ENCODE measurements at places on chromosomes 16 and 17.

DNA sequence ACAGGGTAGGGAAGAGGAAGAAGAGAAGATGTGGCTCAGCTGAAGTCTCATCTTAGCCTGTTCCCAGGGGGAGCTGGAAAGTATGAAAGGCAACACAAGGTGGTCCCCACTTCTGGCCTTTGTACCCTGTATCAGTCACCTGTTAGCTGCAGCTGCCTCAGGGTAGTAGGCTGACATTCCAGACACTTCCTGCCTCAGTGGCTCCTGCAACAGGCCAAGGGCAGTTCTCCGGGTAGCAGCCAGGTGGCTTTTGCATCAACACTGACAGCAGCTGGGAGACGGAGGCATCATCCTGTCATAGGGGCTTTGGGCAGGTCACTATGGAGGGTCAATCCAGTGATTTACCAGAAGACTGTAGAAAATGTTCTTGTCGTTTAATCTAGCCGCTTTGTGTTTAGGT lies 124.0 kb downstream of the RGS9 start:
- no peak for DNase-seq

GRCh38 chr16:12601290-12601900 lies 202.3 kb downstream of the CPPED1 start:
- DNase-seq: no peak

GRCh38 chr17:6940186-6940649 lies 55.6 kb upstream of the ALOX12 start:
- DNase-seq: no peak

GRCh38 chr17:3660311-3660891 lies 8.0 kb downstream of the TAX1BP3 start:
- DNase-seq: no peak

GRCh38 chr17:63405741-63406261 lies 40.3 kb downstream of the CYB561 start:
- DNase-seq: no peak

DNA sequence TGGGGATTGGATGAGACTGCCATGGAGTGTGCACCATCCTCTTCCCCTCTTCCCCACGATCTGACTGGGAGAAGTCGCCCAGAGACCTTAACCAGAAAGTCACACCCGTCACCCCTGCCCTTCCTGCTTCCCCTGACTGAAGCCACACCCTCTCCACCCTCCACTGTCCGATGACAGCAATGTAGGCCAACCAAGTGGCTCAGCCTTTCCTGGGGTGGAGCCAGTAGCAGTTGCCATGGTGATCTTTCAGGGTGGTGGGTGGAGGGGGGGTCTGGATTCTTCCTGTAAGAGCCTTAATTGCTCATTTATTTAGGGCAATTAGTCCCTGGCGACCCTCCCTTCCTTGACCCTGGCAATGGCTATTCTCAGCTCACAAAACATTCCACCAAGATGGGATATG lies 37.5 kb upstream of the PHB1 start:
- no peak for DNase-seq

- no peak for DNase-seq
Measured at GRCh38 chr16:3259836-3260235, 3.4 kb upstream of the MEFV start.

DNA sequence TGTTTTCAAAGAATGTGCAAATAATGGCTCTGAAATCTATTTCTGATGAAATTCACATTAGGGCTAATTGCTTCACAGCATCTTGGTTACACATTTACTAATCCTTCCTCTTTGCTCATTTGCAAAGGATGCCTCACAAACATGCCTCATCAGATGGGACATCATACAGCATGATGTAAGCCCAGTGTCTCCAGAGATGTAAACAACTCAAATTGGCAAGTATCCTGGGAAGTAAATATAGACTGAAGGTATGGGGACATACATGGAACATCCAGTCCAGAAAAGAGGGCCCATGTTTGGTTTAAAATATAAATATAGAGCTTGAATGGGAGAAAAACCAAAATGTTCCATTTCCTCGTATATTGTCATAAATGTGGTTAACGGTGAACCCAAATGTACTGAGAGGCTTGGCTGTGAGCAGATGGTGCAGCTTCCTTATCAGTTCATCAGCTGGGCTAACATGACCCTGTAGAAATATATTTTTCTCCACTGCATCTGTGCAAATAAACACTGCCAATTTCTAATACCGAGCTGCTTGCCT lies 142.9 kb upstream of the NUDT7 start:
- DNase-seq: no peak
